Activated CD4-positive, alpha-beta memory T cell treated with anti-CD3 and anti-CD28 coated beads for 36 hours (primary cell): ENCODE measurements at places on chromosomes 5 and 9.
A peak's percentile ranks its signal among the peaks of the same experiment; 100 is the strongest.

- no peak for DNase-seq
Measured at GRCh38 chr5:144307736-144308135, 137.1 kb downstream of the KCTD16 start.

DNA sequence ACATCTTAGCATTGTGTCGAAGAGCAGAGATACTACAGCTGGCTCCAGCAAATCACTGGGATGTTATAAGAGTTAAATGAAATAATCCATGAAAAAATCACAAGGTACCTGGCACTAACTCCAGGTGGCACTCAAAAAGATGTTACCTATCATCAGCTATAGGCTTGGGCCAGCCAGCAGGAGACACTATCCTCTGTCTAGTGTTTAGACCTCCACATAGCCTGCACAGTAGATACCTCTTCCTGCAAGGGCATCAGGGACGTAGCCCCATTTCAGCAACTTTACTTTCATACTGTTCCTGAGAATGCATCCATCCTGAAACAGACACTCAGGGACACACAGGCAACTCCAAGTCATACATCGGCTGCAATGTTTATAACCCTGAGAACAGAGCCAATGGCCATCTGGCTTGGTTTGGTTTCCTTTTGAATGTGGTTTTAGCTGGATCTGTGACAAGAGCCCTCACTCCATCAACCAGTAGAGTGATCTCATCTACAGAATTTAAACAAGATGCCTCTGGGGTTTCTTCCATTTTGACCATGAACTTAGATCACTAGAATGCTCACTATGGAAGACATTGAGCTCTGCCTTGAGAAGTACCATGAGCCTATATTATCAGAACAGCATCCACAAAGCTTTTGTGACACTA, 69.9 kb downstream of the TLE1 start:
- no peak for DNase-seq

DNA sequence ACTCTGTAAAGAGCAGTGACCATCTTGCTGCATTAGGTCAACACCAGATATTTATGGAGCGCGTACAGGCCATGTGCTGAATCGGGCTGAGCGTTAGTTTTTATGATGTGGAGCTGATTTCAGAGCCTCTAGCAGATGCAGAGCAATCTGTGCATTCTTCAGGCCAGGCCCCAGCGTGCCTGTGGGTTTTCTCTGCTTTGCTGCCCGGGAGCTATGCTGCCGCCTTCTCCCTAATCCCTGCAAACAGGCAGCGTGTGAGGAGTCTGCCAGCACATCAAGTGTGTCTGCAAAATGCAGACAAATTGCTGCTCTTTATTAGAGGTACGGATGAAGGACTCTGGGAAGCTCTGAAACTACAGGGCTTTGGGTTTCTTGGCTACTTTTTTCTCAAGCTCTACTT, 170.0 kb downstream of the NTRK2 start:
- DNase-seq: no peak

- no peak for DNase-seq
Measured at GRCh38 chr5:176902911-176903664, 3.9 kb upstream of the HK3 start.

GRCh38 chr9:72038408-72038807, 22.0 kb downstream of the C9orf57 start:
- no peak for DNase-seq

GRCh38 chr5:138979684-138980280, 104.6 kb upstream of the LRRTM2 start:
- peak; percentile 46 for DNase-seq

DNA sequence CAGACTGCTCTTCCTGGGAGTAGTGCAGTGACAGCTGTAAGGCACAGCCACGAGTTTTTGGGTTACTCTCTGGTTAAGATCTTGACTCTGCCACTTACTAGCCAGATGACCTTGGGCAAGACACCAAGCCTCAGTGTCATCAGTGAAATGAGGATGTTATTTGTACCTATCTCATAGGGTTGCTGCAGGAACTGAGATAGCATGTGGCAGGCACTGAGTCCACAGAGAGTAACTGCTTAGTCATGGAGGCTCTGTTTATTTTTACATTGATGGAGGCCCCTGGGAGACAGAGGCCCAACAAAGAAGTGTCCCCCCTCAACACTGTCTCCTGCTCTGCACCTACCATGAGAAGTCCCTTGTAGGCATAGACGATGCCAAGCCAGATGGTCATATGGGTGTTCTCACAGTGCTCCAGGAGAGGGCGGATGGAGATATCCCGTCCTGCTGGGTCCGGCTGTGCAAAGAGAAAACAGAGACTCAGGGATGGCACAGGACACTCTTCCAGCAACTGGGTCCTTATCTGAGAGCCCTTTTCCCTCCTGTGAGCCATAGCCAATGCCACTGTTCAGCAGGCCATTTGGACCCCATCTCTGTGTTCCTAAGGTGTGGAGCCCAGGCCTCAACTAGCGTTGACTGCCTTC, 55.4 kb upstream of the TBC1D2 start:
- no peak for DNase-seq

DNA sequence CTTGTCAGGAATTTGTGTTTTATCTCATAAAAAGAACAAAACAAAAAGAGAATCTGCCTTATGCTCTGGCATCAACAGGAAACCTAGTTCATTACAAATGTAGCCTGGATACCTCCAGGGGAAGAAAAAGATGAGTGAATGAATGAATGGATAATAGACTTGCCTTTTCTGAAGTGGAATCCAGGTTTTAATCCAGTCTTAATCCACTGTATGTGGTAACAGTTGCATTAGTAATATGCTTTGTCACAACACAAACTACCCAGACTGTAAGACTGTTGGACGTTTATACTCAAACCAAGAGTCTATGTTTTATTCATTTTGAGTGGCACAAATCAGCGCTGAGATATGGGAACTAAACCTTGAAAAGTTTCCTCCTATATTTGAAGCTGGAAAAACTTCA, 32.1 kb upstream of the MAP3K1 start:
- no peak for DNase-seq

DNA sequence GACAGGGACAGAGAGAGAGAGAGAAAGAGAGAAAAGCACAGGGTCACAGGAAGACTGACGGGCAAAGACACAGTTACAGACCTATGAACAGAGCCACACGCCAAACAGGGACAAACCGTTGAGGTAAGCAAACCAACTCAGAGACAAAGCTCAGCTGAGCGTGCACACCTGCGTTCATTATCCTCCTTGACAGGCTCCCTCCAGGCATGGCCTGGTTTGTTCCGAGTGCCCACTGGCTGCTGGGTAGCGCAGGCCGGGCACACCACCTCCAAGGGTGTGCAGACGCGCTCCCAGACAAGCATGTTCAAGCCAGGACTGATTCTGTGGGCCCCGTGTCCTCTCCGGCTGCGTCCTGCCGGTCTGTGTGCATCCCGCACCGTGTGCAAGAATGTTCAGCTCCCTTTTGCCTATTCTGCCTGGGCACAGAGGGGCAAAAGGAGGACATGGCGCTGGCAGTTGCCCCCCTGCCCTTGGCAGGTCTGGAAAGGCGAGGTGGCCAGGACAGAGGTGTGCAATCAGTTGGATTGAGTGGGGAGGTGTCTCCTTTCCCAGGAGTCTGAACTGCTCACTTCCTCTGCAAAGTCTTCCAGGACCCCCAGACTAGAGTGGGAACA, 467 bp upstream of the SMIM32 start:
- no peak for DNase-seq
